Stimulated activated CD4-positive, alpha-beta T cell treated with anti-CD3 and anti-CD28 coated beads, Interleukin-1b, Interleukin-23, amount 100 ng/mL, for 24 hours (primary cell): ENCODE measurements at places on chromosomes 2 and 18.

DNA sequence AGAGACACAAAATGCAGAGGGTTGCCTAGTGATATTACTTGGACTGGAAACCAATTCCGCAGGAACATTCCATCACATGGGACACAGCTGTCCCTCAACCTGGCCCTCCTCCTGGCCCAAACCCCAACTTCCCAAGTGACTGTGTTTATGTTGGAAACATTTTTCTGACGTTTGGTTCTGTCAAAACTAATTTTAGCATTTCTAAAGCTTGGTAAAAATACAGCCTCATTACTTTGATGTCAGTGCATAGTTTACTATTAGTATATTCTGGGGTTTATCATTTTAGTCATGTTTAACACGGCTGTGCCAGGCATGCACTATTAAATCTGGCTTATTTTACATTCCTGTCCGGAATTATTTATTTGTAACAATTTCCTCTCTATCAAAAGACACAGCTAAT, 69.9 kb downstream of the GLI2 start:
- DNase-seq, result no peak

- DNase-seq, result no peak
Observed at GRCh38 chr18:44771956-44772917, 91.5 kb downstream of the SETBP1 start.

- DNase-seq, result no peak
Observed at GRCh38 chr2:241009601-241010530, 11.4 kb downstream of the SNED1 start.

GRCh38 chr18:36757081-36757480, 71.7 kb downstream of the TPGS2 start:
- DNase-seq, result no peak

DNA sequence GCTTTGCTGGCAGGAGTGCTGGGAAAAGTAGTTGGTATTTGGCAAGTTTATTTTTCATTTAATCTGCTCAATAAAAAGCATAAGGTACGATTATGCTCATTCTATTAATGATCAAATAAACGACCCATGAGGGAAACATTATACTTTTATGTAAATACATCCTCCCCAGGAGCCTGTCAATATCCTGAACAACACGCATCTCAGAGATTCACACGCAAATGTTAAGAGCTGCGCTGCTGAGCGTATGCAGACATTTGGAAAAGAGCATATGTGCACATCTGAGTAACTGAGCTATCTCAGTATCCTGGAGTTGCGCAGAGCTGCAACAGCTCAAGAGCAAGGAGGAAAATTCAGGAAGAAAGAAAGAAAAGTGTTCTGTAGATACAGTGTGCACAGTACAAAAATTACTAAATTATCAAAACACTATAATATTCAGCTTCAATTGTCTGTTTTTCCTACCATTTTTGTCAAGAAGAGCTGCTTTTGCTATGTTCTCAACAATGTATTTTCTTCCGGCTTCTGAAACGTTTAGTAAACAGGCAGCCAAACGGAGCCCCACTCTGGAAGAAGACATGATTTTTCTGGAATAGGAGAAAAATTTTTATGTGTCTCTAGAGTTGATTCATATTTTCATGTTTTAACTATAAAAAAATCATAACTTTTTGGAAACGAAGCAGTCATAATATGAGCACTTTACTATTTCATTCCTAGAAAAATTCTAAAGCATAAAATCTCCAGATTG, 2.4 kb downstream of the FTCDNL1 start:
- DNase-seq, result no peak

DNA sequence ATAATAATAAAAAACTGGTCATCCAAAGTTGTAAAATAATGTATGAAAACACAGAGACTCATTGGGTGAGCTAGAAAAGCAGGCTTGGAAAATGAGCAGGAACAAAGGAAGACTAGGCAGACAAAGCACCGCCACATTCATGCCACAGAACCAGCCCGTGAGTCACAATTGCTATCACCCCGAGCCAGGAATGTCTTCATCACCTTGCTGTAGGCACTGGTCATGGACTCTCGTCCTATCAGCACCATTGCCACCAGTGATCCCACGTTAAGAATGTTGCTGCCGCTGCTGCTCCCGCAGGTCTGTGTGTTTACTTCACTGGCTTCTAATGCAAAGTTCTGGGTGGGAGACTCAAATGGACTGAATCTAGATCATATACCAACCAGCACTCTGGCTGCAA, 417.9 kb downstream of the PID1 start:
- no peak for DNase-seq

DNA sequence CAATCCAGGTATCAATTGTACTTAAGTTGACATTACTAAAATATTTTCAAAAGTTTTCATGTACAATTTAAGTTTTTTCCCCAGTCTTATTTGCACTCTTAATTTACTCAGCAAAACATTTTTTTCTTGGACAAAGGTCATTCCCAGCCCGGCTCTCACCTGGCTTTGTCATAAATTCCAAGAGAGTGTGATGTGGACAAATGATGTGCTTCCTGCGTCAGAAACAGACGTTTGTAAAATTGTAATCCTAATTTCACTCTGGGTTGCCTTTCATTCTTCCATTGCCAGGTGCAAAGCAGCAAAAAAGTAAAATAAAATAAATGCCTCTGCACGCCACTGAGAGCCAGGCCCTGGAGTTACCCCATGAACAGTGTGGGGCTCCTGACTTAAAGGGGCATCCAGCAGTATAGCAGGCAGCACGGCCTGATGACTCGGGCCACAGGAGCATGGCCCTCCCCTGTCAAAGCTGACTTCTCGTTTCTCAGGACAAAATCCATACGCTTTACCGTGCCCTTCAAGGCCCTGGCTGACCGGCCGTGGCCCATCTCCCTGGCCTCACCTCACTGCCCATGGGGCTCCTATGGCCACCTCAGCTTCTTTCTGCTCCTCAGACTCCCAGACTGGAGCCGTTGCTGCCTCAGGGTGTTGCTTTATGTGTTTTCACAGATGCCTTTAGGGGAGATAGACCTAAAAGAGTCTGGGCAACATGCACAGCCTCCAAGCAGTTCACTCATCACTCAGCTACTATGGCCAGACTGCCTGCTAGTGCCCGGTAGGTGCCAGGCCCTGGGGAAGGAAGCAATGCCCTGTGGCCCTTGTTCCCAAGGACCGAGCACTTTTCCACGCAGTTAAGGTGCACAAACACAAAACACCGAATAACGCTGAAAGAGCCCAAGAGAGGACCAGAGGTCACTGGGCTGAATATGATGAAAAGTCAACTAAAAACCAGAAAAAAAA, 7.6 kb upstream of the TMEM185B start:
- DNase-seq, result no peak

DNA sequence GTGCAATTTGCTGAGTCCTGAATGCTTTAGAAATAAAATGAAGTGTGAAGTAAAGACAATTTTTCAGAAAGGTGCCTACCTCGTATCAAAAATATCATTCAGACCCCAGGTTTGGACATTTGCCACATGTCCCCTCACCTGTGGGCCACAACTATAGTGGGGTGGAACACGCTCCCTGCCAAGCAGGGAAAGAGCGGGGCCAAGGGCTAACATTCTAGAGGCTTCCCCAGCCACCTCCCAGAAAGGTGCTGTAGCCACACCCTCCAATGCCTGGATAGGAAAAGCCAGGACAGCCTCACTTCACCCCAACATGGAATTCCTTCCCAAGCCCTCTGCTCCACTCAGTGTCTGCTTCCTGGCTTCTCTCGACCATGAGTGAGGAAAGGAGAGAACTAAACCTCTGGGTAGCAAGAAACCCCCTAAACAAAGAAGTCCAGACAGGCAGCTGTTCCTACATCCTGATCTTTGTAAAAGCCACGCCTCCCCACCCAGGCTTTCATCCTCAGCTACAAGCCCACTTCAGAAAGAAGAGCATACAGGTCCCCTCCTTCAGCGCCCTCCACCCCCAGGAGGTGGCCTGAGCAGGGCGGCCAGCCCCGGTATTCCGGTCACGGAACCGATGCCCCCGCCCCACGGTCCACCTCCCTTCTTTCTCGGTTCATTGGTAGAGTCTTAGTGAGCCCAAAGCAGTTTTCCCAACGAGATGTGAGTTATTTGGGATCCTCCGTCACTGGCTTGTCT, 2.1 kb downstream of the COL6A3 start:
- no peak for DNase-seq

DNA sequence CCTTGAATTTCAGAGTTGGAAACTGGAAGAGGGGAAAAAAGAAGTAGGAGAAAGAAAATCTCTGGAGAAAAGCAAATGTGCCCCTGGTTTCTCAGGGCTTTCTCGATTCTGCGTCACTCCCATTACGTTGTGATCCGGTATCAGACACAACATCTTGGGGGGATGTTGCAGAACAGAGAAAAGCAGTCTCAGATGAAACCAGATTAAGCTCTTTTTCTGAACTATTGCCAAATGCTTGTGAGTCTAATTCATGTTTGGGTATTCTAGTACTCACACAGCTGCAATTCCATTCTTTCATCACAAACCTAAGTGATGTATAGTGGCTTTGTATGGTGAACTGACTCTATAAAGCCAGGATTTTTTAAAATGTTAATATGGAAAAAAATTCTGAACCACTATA, 233.2 kb downstream of the TCF4 start:
- DNase-seq, result no peak

GRCh38 chr2:12718015-12718671, 1.4 kb downstream of the TRIB2 start:
- DNase-seq, result no peak

GRCh38 chr18:58861353-58861752, 3.3 kb upstream of the ZNF532 start:
- DNase-seq, result no peak
